ENCODE measurements at places on chromosomes 1 and 21.
A peak's percentile ranks its signal among the peaks of the same experiment; 100 is the strongest.

DNA sequence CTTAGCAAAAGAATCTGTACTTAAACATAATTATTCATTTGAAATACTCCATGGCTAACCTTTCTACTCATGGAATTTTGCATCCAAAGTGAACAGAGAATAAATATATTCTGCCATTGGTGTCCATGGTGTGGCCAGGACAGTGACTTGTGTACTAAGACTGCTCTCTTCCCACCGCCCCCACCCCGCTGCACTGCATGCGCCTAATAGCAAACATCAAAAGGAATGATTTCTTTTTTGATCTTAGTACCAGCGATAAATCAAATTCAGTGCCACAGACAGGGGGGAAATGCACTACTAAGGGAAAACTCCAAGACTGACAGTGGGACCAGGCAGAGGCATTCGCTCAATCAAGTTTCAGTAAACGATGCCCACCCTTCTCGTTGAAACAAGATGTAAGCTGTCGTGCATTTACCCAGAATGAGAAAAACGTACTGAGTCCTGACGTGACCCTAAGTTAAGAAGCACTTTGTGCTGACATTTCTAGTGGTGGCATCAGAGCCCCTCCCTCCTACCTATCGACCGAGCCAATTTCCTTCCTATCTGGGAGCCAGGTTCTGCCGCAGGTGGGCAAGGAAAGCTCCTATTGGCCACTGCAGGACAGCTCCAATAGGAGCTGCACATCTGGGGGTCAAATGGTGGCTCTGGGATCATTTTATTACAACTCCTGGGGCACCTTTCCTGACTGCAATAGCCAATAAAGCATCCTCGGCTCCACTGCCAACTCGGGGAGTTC, 12.5 kb downstream of the ESRRG start:
- DNase-seq, result no peak

DNA sequence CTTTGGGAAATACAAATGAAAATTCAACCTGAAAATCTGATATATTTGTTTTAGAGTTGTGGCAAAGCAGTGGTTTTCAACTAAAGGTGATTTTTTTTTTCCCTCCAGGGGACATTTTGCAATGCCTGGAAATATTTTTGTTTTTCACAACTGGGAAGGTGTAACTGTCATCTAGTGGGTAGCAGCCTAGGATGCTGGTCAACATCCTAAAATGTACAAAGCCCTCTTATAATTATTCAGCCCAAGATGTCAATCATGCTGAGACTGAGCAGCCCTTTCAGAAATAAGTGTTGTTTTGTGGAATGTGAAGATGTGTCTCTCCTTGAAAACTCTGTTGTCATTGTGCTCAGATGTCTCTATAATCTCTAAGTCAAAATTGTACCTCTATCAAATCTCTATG, 95.2 kb upstream of the NCAM2 start:
- no peak for DNase-seq

DNA sequence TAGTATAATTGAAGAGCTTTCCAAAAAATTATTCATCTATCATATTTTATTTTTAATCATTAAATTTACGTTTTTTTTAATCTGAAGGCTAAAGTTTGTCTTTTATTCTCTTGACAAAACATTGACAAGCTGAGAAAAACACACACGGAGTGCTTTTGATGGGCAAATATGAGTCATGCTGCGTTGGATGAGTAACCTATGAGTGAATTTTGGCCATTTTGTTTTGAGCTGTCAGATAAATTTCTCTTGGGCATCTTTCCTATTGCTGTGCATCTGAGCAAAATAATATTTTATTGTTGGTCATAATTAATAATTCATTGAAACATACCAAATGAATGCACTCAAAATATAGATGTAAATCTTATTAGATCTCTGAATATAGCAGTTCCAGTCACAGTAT, 1144.1 kb upstream of the ADGRL2 start:
- no peak for DNase-seq

- DNase-seq, result no peak
These were observed 102.4 kb downstream of the CNIH3 start for GRCh38 chr1:224718470-224719053.

- no peak for DNase-seq
These were observed 10.5 kb upstream of the TARS2 start for GRCh38 chr1:150476754-150477153.

DNA sequence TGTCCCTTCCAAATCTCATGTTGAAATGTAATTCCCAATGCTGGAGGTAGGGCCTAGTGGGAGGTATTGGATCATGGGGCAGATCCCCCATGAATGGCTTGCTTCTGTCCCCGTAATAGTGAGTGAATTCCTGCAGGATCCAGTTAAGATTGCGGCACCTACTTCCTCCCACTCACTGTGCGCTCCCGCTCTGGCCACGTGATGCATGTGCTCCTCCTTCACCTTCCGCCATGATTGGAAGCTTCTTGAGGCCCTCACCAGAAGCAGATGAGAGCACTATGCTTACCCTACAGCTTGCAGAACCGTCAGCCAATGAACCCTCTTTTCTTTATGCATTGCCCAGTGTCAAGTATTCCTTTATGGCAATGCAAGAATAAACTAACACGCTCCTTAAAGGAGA, 14.9 kb upstream of the RAB3GAP2 start:
- no peak for DNase-seq

- no peak for DNase-seq
These were observed 67.5 kb upstream of the ACTRT2 start for GRCh38 chr1:2953688-2954285.

GRCh38 chr1:98323906-98324358, 337.6 kb upstream of the SNX7 start:
- DNase-seq, result no peak

GRCh38 chr1:241465673-241466072, 53.9 kb downstream of the FH start:
- no peak for DNase-seq

GRCh38 chr1:28021064-28021463, 61.3 kb downstream of the XKR8 start:
- DNase-seq, result no peak

DNA sequence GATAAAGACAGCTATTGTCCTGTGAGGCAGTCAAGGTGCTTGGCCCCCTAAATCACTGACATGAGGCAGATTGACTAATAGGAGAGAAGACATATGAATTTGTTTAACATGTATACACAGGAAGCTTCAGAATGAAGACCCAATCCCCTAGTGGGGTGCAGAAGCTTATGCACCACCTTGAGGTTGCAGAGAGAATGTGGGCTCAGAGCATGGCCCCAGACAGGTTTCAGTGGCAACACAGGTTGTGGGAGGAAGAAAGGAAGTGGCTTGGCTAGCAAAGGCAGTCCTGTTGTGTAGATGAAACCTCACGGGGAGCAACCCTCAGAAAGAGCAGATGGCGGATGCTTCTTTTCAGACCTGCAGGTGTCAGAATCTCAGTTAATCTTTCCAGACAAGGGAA, 37.0 kb upstream of the PARP1 start:
- no peak for DNase-seq

DNA sequence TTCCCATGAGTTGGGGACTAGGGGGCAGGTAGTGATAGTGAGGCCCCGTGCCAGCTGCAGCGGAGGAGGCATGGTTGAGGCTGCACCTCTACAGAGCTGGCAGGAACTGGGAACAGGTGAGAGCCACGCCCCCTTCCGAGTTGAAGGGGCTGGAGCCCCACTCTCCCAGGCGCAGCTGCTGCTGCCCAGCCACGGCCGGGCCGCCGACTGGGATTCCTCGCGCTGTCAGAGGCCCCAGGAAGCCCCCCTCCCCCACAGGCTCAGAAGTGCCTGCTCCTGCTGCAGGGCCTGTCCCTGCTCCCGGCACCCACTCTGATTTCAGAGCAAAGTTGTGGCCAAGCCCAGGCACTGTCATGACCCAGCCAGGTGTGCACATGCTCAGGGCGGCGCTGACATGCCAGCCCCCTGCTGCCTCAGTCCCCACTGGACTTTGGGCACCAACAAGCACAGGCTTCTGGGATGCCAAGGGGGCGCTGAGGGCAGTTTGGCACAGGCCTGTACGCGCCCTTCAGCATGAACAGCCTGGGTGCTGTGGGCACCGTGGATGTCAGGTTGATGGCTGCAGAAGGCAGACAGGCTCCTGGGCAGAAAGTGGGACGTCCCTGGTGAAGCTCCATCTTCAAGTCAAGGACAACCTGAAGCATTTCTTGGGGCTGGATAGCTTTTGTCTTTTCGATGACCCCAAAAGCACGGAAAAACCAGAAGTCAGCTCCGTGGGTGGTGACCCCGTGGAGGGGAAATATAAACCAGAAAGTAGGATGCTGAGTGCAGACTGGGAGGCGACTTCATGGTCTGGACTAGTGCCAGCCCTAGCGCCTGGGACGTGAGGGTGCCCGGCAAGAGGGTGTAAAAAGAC, 121.5 kb downstream of the SIM2 start:
- peak; percentile 30 for DNase-seq

GRCh38 chr1:7334475-7335035, 436.5 kb upstream of the VAMP3 start:
- DNase-seq, result peak; percentile 46

DNA sequence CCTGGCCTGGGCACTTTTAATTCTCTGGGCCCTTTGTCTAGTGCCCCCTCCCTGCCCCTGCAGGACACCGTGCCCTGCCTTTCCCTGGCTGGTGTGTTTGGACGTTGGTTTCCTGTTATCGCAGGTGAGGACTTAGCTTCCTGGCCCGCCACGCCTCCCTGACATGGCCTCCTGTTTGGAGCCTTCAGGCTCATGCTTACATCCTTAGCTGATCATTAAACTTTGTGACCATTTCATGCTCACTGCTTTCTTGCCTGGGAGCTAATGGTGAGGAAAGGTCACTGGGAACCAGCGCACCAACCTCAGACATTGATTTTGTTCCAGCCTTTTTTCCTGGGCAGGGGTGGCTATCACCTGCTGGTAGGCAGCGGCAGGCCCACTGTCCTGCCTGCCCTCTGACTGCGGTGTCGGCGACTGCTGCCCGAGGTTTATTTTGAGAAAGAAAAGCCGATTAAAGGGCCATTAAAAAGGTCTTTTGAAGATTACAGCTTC, 3.7 kb downstream of the PFKL start:
- no peak for DNase-seq

- no peak for DNase-seq
These were observed 181.6 kb downstream of the RASAL2 start for GRCh38 chr1:178275553-178275952.

- no peak for DNase-seq
These were observed 41.1 kb upstream of the SRP9 start for GRCh38 chr1:225736437-225737098.

DNA sequence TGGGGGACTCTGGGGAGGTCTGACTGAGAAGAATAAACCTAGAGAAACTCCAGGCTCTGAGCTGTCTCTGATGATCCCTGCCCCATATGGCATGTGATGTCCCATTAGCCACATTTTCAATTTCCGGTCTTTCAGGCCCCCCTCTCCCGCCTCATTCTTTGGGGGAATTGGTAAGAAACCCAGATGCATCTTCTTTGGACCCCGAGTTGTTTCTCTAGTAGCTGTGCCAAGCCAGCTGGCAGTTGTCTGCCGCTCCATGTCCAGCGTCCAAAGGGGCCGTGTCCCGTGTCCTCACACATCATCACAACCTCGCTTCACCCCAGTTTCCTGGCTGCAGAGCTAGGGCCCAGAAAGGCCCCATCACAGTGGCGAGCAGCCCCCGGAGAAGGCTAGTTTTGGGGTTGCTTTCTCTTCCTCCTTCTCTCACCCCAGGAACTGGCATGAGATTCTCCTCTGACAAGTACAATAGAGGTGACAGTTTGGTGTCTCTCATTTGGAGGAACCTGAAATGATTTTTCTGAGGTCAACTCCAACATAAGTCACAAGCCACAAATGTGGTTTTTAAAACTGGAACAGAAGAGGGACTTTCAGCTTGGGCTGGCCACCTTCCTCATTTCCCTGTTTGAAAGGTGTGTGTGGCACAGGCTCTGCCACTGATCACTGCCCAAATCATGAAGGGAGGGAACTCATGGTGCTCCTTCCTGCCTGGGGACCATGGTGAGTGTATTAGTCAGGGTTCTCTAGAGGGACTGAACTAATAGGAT, 6.4 kb upstream of the GPR157 start:
- no peak for DNase-seq

GRCh38 chr1:117014209-117014608, 12.6 kb downstream of the CD101 start:
- no peak for DNase-seq

DNA sequence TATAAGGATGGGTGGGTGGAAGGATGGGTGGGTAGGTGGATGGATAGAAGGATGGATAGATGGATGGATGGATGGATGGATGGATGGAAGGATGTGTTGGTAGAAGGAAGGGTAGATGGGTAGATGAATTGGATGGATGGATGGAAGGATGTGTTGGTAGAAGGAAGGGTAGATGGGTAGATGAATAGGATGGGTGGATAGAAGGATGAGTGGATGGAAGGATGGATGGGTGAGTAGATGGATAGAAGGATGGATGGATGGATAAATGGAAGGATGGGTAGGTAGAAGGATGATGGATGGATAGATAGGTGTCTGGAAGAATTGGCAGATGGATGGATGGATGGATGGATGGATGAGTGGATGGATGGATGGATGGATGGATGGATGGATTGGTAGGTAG, 6.0 kb downstream of the MASP2 start:
- DNase-seq, result no peak

DNA sequence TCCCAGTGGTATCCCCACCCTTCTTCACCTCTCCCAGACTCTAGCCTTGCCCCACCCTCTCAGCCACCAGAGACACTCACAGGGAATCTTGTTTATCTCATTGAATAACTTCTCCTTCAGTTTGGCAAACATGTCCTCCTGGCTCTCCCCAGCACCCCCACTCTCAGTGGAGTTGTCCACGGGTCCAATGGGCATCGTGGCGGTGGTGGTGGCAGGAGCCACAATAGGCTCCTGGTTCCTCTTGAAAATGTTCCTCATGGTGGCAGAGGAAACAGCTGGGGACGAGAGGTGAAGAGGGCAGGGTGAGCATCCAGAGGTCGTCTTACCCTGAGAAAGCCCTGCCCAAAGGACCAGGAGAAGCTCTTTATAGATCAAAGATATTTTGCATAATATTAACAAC, 104.7 kb downstream of the SYT2 start:
- DNase-seq, result no peak

DNA sequence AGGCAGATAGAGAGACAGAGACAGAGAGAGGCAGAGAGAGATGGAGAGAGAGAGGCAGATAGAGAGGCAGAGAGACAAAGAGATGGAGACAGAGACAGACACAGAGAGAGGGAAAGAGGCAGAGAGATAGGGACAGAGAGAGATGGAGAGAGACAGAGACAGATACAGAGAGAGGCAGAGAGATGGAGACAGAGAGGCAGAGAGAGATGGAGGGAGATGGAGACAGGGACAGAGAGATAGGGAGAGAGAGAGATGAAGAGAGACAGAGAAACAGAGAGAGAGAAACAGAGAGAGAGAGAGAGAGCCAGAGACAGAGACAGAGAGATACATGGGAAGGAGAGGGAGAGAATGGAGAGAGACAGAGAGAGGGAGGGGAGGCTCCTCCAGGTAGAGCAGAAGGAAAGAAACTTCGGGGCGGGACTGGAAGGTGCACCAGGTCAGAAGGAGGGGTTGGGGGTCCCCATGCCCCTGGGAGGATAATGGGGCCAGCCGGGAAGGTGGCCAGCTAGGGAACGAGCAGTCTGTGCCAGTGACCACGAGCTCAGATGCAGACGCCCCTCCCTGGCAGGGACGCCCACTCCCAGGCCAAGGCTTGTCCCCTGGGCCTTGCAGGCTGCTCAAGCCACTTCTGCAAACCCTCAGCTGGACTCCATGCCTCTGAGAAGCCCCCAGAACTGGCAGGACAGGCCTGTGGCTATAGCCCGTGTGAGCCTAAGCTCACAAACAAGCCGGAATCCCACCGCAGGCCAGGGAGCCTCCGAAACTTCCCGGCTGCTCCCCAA, 3.3 kb downstream of the FNDC10 start:
- no peak for DNase-seq

- no peak for DNase-seq
These were observed 56.0 kb downstream of the CD46 start for GRCh38 chr1:207807690-207808321.

Data from NCI-H2029 (cell line).